Stimulated activated CD4-positive, alpha-beta T cell treated with anti-CD3 and anti-CD28 coated beads, TNF-alpha, amount 100 ng/mL, for 24 hours (primary cell): ENCODE measurements at places on chromosomes 4 and X.

DNA sequence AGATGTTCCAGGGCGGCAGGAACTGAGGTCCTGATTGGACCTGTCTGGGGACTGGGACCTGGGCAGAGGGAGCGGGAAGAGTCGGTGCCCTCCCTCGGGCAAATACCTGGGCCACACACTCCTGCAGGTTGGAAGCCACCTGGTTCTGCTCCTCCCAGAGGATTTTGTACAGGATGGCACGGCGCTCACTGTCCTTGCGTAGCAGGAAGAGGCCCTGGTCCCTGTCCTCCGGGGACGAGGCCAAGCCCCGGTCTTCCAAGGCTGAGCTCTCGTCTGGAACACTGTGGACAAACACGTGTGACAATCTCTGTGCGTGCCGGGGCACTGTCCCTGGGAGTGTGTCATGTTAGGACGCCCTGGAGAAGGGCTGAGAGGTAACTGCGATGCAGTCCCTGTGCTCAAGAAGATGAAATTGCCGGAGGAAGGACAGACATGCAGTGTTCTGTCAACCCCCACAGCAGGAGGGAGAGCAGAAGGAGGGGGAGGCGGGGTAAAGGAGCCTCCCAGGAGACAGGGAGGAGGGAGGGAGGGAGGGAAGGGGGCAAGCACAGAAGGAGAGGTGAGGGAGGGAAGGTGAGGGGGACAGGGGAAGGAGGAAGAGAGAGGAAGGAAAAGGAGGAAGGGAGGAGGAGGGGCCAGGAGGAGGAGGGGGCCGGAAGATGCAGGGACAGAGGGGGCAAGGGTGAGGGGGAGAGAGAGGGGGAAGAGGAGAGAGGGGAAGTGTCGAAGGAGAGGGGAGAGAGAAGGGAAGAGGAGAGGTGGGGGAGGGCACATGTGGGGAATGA lies 29.0 kb downstream of the PDHA1 start:
- DNase-seq: no peak

GRCh38 chr4:179361978-179362486 lies 1919.8 kb upstream of the AGA start:
- DNase-seq: no peak

DNA sequence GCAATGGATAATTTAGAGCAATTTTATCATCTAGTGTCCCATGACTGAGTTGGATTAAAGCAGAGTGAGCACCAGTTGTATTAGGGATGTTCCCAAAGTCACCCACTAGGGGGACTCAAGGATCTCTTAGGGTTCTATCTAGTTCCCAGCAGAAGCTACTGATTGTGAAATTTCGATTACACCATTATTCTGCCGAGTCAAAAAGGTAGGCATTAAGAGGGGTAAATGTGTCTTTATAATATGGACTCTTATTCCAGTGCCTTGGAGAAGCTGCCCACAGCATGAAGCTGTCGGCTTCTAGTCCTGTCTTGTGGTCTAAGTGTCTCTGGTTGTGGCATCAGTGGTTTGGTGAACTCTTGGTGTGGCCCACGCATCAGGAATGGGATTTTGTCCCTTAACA lies 53.3 kb downstream of the RGS12 start:
- DNase-seq: no peak

DNA sequence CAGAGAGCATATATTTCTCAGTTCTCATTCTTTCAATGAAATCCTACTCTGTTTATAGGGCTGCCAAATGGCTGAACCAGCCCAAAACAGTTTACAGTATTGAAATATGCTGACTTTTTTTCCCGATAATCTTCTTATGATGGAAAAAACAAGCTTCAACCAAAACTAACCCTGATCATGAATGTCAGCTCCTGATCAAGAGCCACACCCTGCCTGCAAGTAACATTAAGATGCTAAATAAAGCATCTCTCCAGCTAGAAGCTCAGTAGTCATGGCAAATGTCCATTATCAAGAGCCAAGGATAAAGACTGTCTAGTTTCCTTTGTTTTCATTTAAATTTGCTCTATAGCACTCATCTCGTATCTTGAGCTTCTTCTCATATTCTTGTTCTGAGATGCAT lies 136.0 kb downstream of the ADAMTS3 start:
- no peak for DNase-seq

DNA sequence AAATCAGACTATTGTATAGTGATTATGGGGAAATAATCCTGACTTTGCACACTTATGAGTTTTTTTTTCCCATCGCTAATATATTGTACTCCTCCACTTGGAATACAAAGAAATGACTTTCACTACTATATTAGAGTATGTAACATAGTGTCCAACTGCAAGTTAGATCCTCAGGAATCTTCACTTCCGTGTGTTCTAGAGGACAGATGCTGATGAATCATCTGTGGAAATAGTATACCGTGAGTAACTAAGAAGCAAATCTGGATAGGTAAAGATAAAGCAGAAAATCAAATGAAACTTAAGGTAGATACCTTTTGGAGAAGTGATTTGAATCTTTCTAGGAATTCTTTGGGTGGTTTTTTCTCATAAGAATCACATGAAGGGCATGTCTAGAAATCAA lies 8.3 kb downstream of the IL21 start:
- DNase-seq: no peak

DNA sequence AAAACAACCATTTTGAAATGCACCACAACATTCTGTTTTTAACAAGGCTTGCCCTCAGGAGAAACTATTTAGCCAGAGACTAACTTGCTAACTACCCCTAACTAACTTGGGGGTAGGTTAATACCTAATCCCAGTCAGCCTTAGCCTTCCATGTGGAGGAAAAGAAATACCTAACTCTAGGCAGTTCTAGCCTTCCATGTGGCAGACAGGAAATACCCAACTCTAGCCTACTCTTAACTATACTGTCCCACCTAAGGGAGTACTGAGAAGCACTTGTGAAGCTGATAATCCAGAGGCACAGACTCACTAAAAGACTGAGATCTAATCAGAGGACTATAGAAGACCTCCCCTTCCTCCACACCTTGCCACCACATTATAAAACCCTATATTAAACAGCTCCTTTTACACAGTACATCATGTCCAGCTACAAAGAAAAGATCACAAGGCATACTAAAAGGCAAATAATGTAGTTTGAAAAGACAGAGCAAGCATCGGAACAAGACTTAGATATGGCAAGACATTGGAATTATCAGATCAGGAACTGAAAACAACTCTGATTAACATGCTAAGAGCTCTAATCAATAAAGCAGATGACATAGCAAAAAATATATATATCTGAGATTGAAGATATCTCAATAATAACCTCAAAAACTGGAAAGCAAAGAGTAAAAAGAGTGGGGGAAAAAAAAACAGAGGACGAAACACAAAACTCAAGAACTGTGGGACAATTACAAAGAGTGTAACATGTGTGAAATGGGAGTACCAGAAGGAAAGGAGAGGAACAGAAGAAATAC lies 52.2 kb downstream of the FRYL start:
- no peak for DNase-seq

DNA sequence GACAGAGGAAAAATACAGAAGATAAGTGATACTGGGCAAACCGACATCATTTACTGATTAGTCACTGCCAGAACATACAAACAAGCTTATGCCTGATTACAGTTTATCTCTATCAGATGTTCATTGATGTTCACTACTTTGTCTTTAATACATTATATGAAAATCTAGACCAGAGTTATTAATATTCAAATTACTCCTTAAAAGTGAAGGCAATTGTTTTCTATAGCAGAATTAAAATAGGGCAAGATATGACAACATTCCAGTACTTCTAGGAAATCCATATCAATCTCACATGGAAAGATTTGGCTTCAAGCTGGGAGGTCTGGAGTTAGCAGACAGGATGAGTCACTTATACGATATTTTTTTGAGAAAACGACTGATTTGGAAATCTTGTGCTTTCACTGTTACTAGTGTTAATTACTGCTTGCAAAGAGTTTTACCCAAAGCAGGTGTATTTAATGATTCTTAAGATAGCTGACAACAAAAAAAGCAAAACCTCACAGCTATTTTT lies 31.8 kb downstream of the HPGD start:
- no peak for DNase-seq

GRCh38 chrX:29762006-29762405 lies 453.4 kb upstream of the MAGEB2 start:
- DNase-seq: no peak

DNA sequence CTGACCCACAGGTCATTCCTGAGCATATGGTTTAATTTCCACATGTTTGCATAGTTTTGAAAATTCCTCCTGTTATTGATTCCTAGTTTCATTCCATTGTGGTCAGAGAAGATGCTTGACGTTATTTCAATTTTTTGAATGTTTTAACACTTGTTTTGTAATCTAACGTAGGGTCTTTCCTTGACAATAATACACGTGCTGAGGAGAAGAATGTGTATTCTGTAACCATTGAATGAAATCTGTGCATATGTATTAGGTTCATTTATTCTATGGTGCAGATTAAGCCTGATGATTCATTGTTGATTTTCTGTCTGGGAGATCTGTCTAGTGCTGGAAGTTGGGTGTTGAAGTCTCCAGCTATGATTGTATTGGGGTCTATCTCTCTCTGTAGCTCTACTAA lies 486.4 kb upstream of the RPS6KA3 start:
- DNase-seq: no peak

DNA sequence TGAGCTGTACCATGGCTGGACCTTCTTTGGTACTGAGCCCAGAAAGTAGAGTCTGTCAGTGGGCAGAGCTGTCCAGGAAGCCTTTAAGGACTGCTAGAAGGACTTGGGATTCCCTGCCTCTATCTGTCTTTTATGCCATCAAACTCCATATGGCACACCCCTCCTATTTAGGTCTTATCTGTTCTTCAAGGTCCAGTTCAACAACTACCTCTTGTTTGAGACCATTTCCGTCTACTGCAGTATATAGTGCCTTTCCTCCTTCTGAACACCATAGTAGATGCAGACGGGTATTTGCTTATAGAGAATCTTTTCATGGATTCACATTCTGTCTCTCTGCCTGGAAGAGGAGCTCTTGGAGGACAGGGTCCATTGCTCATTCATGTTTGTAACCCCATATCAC lies 146.1 kb upstream of the IL1RAPL2 start:
- no peak for DNase-seq

DNA sequence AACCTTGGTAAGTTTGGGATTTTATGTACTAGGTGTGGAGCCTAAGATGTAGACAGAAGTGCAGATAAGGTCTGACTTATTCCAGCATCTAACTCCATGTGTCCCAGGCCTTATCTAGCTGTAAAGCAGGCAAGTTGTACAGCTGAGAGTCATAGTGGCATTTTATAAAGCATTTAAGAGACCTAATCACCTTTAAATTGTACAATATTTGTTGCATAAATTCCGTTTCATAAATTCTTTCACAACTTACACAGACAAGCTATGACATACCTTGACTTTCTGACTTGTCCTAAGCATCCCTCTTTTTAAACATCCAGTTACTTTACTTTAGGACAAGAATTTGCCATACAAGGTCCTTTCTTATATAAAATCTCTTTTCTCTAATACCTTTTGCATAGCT lies 11.0 kb downstream of the SYAP1 start:
- no peak for DNase-seq

DNA sequence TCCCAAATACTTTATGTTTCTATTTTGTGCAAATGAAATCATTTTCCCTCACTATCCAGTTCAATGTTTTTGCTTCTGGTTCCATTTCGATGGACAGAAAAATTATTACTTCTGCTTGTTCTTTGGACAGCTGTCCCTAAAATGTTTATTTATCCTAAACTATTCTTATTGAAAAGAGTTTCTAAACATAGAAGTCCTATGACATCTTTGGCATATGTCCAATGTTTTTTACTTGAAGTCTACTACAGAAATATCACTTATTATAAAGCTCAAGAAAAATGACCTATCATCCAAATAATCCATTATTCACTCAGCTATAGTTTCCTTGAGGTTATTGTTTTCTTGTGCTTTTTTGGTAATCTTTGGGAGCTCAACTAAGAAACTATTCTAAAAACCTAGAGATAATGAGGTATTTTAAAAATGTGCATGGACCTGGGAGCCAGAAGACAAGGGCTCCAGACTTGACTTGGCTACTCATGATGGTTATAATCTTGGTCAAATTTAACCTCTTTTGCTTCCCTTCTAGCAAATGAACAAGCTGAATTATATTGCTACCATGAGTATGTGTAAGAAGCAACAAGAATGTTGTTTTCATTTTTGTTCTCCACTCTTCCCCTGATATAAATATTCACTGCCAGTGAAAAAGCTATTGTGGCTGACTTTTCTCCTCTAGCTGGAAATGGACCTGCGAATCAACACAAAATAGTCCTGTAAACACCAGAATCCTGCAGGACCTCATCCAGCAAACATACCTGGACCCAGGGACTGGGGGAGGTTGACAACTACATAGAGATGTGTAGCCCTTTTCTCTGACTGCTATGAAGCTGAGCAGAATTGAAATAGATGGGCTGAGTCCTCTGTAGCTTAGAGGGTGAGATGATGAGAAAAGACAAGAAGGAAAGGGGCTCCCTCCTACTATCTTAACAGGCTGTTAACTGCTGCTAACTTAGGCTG lies 137.4 kb downstream of the FRYL start:
- DNase-seq: no peak

DNA sequence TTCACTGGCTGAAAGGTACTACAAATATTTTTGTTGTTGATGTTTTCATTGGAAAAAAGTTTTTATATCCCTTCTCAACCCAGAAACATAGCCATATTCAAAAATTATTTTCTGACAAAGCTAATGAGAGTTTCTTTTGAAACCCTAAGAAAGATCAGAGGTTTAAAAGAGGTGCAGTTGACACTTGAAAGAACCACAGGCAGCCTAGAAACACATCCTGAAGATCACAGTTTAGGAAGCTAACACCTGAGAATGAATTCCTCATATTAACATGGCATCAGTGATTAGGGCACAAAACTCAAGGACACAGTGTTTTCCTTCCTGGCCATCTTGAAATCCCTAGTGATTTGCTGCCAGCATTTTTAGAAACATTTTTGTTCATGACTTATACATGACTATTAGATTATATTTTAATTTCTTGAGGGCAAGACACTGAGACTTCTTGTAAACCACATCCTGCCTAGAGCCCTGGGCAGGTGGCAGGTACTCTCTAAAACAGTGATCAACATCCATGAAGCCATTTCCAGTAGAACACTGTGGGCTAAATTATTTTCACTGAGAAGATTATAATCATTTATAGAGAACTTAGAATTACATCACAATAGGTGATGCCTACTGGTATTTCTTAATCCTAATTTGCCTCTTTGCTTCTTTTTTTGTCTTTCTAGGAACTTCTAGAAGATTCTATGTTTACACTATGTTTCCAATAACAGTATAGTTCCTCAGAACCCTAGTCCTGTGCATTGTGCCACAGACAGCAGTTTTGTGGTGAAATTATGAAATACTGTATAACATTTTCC lies 80.0 kb downstream of the ARSJ start:
- no peak for DNase-seq

- DNase-seq: no peak
These were observed 276.9 kb upstream of the TACR3 start for GRCh38 chr4:103996637-103997036.

GRCh38 chrX:107731831-107732502 lies 43.6 kb downstream of the TSC22D3 start:
- DNase-seq: no peak

GRCh38 chrX:14073071-14073470 lies 43.4 kb upstream of the GEMIN8 start:
- no peak for DNase-seq

- no peak for DNase-seq
These were observed 46.1 kb upstream of the HOPX start for GRCh38 chr4:56727150-56727549.

GRCh38 chrX:70255452-70255851 lies 4.6 kb downstream of the P2RY4 start:
- DNase-seq: no peak
